ENCODE measurements at places on chromosomes 3 and 15. TPM values are rescaled to one million over a fixed set of nuclear protein-coding genes. Genes with fewer than 3 reads are reported as not detected.

DNA sequence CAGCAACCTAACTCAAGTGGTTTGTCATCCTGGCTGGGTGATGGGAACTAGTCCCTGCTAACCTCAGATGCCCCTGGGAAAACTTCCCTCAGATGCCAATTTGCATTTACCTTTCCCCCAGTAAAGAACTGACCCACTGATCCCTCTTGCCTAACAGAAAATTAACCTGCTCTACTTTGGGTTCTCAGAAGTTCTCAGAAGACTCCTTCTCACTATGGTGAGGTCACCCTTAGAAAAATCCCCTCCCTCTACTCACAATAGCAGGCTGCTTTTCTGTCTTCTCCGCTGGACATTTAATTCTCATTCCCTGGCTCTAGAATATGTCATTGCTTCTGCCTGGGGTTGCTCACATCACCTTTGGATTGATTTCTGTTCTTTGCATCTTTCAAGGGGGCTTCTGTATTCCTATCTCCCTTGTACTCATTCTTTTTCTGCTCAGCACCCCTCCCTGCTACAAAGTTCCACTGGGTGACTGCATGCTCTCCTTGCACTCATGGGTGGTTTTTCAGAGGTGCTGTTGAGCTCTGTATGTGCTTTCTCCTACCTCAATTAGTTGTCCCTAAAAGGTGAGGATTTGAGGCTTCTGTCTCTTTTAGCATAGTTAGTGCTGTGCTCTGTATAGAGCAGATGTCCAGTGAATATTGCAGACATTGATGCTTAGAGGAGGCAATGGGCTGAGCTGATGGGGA is 869 bp downstream of the PLA1A start:
- H3K4me3 ChIP-seq, result no peak overlapping the region
- DNase-seq, result no peak
- H3K27me3 ChIP-seq, result no peaks in the 10 kb centered on the region
- H3K27ac ChIP-seq, result peak overlapping the region; percentile 74
- H3K4me1 ChIP-seq, result no peaks in the 10 kb centered on the region

DNA sequence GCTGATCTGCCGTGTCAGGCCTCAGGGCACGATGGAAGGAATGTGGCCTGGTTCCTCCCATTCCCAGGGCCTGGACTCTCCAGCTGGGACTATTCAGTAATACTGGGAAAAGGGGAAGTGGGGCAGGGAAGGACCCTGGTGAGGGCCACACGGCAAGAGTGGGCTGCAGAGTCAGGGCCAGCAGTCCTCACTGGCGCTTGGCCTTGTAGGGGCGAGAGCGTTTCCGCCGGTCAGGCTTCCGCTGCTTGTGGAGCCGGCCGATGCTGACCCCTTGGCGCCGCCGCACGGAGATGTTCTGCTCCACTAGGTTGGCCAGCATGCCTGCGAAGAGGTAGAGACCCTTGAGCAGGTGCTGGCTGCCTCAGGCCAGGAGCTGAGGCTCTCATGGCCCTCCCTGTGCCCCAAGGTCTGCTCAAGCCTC is 42.8 kb downstream of the SEMA3G start:
- H3K27ac ChIP-seq, result no peak overlapping the region
- DNase-seq, result no peak

GRCh38 chr3:130414457-130414856 is 69.0 kb downstream of the COL6A5 start:
- H3K36me3 ChIP-seq, result no peaks in the 10 kb centered on the region
- H3K4me3 ChIP-seq, result no peak overlapping the region
- no peak for DNase-seq
- no peak overlapping the region for H3K27ac ChIP-seq

The IMPG2 gene
- polyA plus RNA-seq, result not detected

DNA sequence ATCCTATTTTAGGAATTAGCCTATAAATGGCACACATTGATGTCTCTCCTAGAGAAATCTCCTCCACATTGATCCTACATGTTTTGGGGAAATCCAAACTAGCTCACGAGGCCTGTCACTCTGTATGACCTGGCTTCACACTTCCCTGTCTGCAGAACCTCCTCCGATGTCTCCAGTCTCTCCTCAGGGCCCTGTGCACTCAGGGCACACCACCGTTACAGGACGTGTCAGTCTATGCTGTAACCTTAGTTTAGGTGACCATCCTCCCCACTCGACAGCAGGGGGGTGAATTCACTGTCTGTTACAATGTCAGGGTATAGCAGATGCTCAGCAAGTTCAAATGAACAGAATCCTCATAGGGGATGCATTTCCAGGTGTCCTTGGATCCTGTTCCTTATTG is 249.1 kb downstream of the OCA2 start:
- no peak overlapping the region for H3K4me3 ChIP-seq
- H3K27ac ChIP-seq, result no peak overlapping the region
- peaks cover 7% of the 10 kb centered on the region for H3K27me3 ChIP-seq
- DNase-seq, result no peak
- no peaks in the 10 kb centered on the region for H3K4me1 ChIP-seq

GRCh38 chr3:56423661-56424099 is 44.6 kb downstream of the ERC2 start:
- no peak overlapping the region for H3K27ac ChIP-seq
- H3K27me3 ChIP-seq, result peaks cover 21% of the 10 kb centered on the region
- no peak for DNase-seq
- no peaks in the 10 kb centered on the region for H3K4me1 ChIP-seq
- no peaks in the 10 kb centered on the region for H3K36me3 ChIP-seq
- H3K4me3 ChIP-seq, result no peak overlapping the region

- no peaks in the 10 kb centered on the region for H3K36me3 ChIP-seq
- no peaks in the 10 kb centered on the region for H3K27me3 ChIP-seq
- peaks cover 4% of the 10 kb centered on the region for H3K4me1 ChIP-seq
- no peak for DNase-seq
- H3K4me3 ChIP-seq, result no peak overlapping the region
Observed at GRCh38 chr3:139460076-139460475, 16.2 kb downstream of the RBP2 start.

The FBXW12 gene
- not detected for polyA plus RNA-seq

- H3K4me3 ChIP-seq, result peak overlapping the region; percentile 88
- H3K27me3 ChIP-seq, result no peaks in the 10 kb centered on the region
- H3K27ac ChIP-seq, result peak overlapping the region; percentile 90
- H3K36me3 ChIP-seq, result peaks cover 4% of the 10 kb centered on the region
- peaks cover 24% of the 10 kb centered on the region for H3K4me1 ChIP-seq
- DNase-seq, result no peak
Observed at GRCh38 chr3:194056731-194057415, 79.1 kb upstream of the HES1 start.

DNA sequence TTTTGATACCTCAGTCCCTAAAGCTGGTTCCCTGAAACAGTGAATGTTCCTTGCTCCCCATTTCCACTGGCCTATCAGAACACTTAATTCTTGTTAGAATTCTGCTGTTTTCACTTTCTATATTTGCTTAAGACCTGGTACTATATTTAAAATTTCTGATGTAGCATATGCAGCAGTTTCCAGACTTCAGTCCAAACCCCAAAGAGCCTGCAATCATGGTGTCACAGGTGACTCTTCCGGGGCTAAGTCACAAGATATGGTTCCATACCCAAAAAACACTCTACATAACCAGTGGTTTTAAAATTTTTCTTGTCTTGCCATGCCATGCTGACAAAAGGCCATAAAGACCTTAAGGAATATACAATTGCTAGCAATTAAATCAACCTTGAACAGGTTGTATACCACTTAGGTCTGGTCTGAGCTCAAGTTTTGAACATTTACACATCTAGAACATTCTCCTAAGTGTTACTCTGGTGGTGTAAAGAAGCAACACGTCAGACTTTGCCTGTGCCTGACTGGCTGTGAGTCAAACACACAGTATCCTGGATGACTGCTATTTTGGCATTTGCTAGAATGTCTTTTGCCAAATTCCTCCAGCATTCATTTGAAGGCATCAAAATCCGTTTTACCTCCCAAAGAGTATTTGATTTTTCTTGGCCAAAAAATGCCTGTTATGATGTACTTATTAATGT is 160.0 kb downstream of the FRMD5 start:
- H3K36me3 ChIP-seq, result peaks cover 4% of the 10 kb centered on the region
- no peak for DNase-seq
- no peak overlapping the region for H3K27ac ChIP-seq
- H3K4me3 ChIP-seq, result no peak overlapping the region

GRCh38 chr3:147713234-147714133 is 304.3 kb downstream of the ZIC1 start:
- H3K4me1 ChIP-seq, result no peaks in the 10 kb centered on the region
- H3K36me3 ChIP-seq, result no peaks in the 10 kb centered on the region
- DNase-seq, result no peak
- H3K27ac ChIP-seq, result no peak overlapping the region
- no peaks in the 10 kb centered on the region for H3K27me3 ChIP-seq
- H3K4me3 ChIP-seq, result no peak overlapping the region

The UBL7 gene
- 135 TPM for polyA plus RNA-seq
